ENCODE measurements at places on chromosomes 3 and 15.
A peak's percentile ranks its signal among the peaks of the same experiment; 100 is the strongest.

DNA sequence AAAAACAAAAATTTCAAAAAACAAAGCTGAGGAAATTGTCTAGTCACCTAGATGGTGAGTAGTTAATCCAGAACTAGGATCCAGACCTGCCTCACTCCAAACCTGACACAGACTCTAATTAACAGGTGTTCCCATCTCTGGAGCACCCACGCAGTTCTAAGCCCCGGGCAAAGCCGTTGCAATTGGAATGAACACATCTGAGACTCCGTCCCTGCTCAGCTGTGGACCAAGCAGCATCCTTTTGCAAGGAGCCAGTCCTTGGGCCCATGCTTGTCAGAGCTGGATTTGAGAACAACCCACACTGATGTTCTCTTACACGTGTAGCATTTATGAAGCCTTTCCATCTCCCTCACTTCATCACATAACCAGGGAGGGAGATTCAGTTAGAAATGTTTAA is 54.8 kb downstream of the LMCD1 start:
- no peak for DNase-seq

DNA sequence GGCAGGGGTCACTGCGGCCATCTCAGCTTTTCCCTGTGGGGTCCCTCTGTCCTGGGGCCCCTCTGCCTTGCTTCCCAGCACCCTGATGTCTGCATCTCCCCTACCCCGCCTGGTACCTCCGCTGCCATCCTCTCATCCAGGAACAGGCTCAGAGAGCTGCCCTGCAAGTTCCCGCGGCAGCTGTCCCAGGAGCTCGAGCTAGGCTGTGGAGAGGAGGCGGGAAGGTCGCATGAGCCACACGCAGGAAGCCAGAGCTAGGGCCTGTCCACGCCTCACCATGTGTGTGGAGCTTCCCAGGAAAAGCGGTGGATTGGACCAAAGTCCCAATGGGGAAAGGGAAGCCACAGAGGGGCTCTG is 12.5 kb downstream of the PLA2G4B start:
- DNase-seq: no peak

DNA sequence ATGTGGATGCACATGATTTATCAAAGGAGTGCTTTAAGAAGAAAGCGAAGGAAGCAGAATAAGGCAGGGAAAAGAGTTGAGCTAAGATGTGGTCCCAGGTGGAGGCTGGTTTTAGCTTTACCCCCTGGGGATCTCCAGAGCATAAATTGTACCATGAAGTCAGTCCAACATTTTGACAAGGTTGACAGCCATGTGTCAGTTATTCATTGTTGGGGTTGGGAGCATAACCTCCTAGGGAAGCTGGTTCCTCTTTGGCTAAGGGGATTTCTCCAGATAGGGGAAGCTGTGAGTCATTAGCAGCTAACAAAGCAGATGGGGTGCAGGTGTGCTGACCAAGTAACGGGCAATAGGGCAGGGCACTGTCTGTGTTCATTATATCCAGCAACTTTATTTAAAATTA is 123.7 kb upstream of the IGSF10 start:
- DNase-seq: no peak

DNA sequence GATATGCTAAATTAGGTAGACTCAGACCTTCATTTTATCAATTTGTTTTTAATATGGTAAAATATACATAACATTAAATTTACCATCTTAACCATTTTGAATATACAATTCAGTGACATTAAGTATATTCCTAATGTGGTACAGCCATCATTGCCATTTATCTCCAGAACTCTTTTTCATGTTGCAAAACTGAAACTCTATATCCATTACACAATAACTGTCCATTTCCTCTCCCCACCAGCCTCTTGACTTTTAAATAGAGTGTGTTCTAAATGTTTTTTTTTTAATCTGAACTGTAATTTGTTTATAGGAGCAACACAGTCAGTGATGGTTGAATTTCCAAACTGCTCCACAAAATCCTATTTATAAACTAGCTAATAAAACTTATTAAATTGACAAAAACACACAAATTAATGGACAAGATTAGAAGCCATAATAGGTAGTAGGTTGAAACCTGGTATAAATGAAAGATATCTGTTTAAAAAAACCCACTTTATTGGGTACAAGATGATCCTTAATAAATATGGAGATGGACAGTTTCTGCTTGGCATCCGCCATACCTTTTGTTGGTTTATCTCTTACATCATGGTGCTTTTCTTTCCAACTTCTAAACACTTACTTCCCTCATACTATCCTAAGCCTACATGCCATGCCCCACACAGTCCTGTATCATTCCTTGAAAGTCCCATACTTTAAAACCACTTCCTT is 142.4 kb downstream of the ZPLD1 start:
- no peak for DNase-seq

DNA sequence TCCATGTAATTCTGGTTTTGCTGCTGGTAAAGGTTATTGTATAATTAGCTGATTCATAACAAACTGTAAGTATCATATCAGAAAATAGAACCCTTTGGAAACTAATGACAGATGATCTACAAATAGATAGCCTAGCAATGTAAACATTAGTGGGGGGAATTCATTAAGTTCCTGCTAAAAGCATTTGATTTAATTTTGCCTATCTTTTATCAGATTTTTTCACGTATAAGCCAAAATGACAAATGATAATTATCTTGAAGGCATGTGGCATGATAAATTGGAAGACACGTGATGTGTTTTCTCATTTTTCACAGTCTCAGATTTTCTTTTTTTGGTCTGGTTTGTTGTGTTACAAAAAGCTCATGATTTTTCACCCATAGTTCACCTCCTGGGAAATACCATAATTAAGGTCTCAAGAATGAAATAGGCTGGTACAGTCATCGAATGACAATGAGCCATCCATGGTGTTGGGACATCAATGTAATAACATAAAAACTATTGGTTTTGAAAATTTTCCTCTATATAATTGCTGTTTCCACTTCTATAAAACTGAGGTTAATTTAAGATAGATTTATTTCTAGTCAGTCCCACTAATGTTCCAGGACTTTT is 325.9 kb upstream of the TBL1XR1 start:
- DNase-seq: no peak

- DNase-seq: peak; percentile 65
Measured at GRCh38 chr3:105473521-105474223, 107.0 kb downstream of the ALCAM start.

Data from GM04504 (cell line).